Activated CD4-positive, alpha-beta T cell treated with anti-CD3 and anti-CD28 coated beads, Interleukin-2, Interleukin-6, amounts not matched to agents 100 ng/mL and 50 ng/mL, durations not matched to agents 16 hours and 8 hours (primary cell): ENCODE measurements at places on chromosomes 2 and 18.

- no peak for DNase-seq
These were observed 30.8 kb downstream of the DCC start for GRCh38 chr18:52370841-52371240.

DNA sequence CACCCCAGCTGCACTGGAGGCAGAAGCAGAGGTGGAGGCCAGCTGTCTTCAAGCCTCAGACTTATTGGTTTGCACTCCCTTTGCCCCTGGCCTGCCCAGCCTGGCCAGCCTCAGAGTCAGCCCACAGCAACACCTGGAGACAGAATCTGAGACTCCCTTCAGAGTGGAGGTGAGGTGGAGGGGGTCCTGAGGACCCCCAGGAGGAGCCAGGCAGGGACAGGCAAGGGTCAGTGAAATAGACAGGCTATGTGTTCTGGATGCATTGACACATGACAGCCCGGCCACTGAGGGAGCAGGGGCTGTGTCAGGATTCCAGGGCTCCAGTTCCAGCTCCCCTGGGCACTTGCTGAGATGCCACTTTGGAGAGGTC is 309.7 kb downstream of the MYCN start:
- DNase-seq = no peak

GRCh38 chr2:225413786-225414185 is 14.3 kb downstream of the NYAP2 start:
- DNase-seq = no peak

DNA sequence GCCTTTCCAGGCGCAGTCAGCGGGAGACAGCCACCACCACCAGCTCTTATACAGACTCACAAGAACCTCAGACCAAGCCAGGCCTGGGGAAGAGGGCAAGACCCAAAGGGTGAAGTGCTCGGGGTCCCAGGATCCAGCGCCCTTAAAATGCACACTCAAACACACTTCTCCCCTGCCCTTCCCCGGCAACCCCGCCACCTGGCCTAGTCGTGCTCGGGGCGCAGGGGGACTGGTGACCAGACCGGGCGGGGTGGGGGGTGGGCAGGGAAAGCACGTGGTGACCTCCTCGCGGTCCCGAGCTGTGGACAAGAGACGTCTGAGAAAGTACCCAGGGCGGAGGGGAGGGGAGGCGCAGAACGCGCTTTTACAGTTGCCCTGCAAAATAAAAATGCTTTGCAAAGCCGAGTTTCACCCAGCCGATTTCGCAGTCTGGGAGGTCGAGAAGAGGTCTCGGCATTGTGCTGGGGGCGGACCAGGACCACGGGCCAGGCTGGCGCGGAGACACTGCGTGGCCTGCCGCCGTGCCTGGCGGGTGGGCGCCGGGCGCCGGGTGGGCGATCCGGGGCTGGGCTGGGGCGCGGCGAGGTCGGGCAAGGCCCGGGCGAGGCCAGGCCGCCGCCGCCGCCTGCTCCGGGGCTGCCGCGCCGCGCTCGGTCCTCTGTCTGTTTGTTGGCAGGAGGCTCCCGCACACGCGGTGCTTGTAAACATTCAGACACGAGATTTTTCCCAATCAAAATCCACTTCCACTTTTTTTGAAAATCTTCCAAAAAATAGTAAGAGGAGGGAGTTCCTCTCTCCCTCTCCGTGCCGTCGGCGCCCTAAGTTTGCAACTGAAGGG is 2.0 kb downstream of the BCL11A start:
- DNase-seq = no peak

GRCh38 chr2:175036582-175037018 is 31.4 kb upstream of the CHN1 start:
- peak; percentile 41 for DNase-seq

DNA sequence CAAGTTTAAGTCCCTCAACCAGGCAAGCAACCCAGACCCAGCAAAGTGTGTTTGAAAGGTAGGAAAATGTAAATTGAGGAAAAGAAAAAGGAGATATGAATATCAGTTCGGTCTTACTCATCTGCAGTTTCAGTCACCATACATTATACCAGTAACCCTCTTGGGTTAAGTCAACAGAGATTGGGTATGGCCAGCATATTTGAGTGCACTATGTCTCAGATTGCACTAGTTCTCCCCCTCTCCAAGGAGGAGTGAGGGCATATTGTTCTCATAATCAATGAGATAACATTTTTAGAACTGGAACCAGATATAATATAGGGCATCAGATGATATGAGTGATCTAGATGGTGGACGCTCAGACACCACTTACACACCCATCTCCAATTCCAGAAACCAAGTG is 141.5 kb downstream of the COPS8 start:
- no peak for DNase-seq

GRCh38 chr2:70523996-70524965 is 29.3 kb downstream of the TGFA start:
- peak; percentile 16 for DNase-seq

DNA sequence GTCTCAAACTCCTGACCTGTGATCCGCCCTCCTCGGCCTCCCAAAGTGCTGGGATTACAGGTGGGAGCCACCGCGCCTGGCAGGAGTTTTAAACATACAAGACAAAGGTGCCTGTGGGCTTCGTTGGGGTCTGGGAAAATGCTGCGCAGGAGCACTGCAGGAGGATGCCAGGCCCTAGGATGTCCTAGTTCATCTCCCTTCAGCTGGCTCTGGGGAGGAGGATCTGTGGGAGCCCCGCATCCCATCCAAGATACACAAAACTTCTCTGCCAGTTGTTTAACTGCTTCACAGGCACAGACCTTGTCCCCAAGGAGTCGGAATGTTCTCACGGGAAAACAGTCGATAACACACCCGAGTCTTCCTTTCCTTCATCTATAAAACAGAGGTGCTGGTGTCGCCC is 89.1 kb downstream of the POLR1A start:
- DNase-seq = no peak
